ENCODE measurements at places on chromosomes 12 and 14.
A peak's percentile ranks its signal among the peaks of the same experiment; 100 is the strongest.

- DNase-seq: no peak
These were observed 22.4 kb upstream of the CLEC2D start for GRCh38 chr12:9646794-9647781.

- no peak for DNase-seq
These were observed 908 bp downstream of the TDP1 start for GRCh38 chr14:89956661-89957009.

DNA sequence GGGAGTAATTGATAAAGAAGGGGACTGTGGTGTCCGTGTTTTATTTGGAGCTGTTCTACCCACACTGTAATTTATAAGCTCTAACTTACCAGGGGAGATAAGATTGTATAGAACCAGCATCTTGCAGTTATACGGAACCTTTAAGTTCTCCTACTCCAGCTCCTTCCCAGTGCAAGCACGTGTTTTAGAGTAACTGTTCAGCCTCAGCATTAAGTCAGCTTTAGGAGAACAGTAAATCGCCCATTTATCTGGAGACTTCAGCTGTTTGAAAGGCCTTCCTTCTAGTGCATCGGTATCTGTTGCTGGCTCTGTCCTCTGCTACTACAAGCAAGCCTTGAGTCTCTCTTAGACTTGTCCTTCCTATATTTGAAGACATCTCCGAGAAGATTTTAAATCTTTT is 95.6 kb downstream of the ETV6 start:
- DNase-seq: no peak

GRCh38 chr12:69241438-69242092 is 2.2 kb downstream of the CPSF6 start:
- DNase-seq: no peak

DNA sequence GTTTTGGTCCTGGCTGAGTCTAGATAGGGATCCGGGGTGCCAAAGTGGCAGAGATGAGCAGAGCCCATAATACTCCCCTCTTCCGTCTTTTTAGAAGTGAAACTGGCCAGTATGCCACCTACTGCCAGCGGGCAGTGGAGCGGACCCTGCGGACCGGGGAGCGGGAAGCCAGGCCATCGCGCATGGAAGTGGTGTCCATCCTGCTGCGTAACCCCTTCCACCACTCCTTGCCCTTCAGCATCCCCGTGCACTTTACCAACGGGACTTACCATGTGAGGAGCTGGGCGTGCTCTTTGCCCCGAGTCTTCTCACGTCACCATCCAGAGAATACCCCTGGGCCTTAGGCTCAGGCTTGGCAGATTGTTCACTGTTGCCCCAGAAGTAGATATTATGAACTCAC is 21.0 kb downstream of the PIGH start:
- DNase-seq: no peak

GRCh38 chr12:93908264-93908663 is 231.1 kb downstream of the CRADD start:
- DNase-seq: no peak

- no peak for DNase-seq
These were observed 17.9 kb upstream of the P2RX7 start for GRCh38 chr12:121114806-121115205.

GRCh38 chr14:34364201-34364600 is 97.8 kb downstream of the SPTSSA start:
- DNase-seq: no peak

- no peak for DNase-seq
These were observed 2.6 kb upstream of the LRRC10 start for GRCh38 chr12:69613351-69613750.

GRCh38 chr14:20468764-20469241 is 403 bp upstream of the PNP start:
- no peak for DNase-seq

- DNase-seq: no peak
These were observed 32.0 kb upstream of the CFAP54 start for GRCh38 chr12:96457191-96457930.

DNA sequence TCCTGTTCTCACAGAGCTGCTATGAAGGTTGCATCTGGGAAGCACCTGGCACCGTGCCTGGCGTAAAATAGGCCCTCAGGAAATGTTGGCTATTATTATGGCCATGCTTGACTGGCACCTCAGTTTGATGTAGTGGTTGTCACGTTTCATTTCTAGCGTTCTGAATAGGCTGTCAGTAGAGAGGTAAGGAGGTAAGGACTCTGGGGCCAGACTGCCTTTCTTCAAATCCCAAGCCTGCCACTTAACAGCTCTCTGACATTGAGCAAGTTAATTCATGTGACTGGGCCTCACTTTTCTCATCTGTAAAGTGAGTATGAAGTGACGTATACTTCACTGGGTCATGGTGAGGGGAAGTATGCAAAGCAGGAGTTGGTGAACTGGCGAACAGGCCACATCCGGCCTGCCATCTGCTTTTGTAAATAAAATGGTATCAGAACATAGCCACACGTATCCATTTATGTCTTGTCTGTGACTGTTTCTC is 196.2 kb downstream of the CACNA1C start:
- DNase-seq: no peak

DNA sequence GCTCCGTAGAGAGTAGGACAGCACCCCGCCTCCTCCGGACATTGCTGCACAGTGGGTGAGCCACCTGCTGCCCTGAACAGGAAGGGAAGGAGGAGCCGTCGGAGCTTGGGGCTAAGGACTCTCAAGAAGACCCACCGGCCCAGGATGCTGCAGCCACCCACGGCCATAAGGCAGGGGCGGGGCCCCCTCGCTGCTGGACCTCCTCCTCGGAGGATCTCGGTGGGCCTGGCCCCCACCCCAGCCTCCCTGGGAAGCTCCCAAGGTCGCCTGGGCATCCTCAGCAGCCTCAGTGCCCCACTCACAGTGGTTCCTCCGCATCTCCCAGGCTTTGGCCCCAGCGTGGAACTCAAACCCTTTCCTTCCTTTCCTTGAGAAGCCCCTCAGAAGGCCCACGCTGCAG is 68.6 kb upstream of the DIO3 start:
- DNase-seq: no peak

GRCh38 chr12:119804011-119804641 is 73.0 kb downstream of the CIT start:
- DNase-seq: no peak

GRCh38 chr12:69816082-69816481 is 8.9 kb upstream of the MYRFL start:
- no peak for DNase-seq

DNA sequence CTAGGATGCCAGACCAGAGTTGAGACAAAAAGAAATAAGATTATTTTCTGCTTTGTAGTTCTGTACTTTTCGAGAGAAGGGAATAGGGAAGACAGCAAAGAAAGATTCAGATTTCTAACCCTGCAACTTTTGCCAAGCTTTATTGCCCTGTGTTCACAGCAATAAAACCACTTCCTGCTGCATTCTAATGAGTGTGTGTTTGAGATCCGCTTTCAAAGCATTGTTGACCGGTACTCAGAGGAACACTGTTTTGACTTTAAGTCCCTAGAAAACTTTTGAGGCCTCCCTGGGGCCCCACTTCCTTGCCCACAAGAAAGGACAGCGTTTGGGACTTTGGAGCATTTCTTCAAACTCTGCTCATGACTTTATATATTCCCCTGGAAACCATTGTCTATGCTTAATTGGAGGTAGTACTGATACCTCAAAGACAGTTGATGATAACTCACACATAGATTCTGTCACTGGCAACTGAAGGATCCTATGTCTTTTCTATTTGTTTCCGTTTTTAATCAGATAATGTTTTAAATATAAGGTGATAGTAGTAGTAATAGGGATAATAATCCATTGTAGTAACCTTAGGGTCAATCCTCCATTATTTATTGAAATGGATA is 1.3 kb downstream of the RNASE6 start:
- DNase-seq: peak; percentile 3

DNA sequence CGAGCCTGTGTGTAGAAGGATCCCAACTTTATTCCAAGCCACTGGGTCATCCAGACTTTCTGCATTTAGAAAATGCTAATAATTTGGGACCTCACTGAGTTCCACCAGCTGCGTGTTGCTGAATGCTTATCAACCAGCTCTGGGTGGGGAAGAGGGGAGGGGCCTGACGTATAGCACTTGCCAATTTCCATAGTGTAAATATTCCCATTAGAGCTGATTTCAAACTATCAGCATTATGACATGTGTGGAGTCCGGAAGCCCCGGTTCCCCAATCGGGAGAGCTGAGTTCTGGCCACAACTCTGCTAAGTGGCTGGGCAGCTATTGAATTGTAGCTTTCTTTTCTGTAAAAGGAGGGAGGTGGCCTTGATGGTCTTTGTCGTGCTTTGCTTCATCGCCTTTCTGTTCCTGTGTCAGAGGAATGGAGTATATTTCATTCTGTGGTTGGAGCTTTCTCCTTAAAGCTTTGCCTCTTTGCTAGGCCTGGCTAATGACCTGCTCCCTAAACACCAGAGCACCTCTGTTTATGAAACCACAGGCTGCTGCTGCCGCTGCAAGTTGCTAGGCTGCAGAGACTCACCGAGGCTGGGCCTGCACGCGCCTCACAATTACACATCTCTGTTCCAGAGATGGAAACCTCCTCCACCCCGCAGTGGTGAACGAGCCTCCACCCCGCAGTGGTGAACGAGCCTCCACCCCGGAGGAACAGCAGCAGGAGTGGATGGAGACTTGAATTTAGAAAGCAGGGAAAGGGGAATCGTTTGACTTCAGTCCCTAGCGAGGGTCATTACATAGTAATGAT is 7.7 kb upstream of the BCL7A start:
- no peak for DNase-seq

DNA sequence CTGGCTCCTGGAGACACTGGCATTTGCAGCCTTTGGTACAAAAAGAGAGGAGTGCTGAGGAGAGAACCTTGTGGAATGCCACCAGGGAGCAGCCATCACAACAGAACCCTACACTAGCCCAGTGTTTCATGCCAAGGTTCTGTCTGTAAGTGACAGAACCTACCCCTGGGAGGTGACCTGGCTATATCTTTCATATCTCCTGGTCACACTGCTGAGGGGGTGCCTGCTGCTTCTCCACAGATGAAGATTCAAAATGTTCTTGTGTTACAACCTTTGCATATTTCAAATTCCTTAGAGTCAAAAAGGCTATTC is 12.7 kb upstream of the EIF4B start:
- no peak for DNase-seq

GRCh38 chr12:57435293-57435692 is 709 bp downstream of the INHBC start:
- DNase-seq: no peak

GRCh38 chr12:111150360-111150759 is 218.5 kb downstream of the PHETA1 start:
- DNase-seq: no peak

GRCh38 chr12:101430456-101430855 is 22.9 kb upstream of the ARL1 start:
- DNase-seq: no peak

GRCh38 chr14:89184952-89185351 is 232.1 kb downstream of the FOXN3 start:
- DNase-seq: no peak

DNA sequence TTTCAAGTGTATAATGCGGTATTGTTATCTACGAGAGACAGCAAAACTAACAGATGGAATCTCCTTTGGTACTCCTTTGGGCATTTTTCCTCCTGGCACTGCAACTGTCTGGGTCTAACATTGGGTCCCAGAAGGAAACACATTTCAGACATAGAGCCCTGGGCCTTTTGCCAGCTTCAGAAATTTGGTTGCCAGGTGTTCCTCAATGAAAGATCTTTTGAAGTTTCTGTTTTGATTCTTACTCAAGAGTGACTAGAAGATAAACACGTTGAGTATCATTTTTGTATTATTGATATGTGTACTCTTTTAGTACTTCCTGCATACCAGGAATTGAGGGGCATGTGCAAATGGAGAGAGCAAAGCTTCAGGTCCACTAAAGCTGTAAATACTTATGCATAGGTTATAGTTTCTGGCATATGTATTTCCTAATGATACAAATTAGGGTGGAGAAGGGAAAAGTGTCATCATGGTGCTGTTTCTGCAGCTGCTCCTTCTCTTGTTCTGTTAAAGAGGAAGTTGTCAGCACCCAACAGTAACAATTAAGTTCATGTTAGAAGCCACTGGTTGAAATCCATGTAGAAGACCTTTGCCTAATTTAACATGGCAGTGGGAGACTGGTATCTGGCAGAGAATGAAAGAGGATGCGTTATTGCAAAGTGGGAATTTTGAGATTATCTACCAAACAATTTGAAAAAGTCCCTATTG is 53.5 kb downstream of the SLC38A6 start:
- DNase-seq: no peak

- DNase-seq: no peak
These were observed 15.5 kb upstream of the SERPINA9 start for GRCh38 chr14:94491511-94491910.

DNA sequence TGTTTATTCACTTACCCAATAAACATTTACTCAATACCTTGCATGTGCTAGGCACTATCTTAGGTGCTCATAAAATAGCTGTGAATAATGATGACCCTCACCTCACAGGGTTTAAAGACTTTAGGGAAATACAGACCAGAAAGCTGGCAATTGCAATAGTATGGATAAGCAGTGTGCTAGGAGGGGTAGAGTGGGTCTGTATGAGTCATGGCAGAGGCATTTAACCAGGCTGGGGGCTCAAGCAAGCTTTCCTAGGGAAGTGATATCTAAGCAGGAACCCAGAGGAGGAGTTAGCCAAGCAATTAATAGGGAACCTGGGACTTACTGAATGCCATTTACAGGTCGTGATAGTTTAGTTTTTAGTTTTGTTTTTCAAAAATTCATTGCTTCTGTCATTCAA is 123.9 kb upstream of the CCDC198 start:
- no peak for DNase-seq

DNA sequence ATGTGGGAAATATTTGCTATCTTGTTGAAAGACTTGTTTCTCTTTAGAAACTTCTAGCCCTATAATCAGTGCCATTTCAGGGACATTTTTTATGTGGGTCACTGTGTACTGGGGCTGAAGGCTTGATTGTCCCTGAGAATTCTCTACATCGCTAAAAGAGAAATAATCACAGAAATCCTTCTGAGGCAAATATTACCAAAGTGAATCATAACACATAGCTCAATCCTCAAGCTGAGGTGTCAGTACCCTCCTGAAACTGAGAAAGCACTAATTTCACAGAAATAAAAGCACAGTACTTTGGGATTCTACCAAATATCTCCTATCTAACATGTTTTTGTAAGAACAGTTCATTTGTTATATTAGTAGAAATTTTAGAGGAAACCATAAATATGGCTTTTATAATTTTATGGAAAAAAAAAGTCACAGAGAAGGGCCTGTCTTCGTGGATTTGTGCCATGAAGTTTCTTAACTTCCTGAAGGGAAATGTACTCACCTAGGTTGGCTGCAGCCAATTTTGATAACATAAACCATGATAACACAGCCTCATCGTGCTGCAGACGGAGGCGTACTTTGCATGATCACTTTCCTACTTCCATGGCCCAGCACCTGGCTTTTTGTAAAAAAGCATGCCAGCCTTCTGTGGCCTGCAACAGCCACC is 163.7 kb upstream of the HIF1A start:
- no peak for DNase-seq
